Esophagus squamous epithelium (tissue), 5 donors: ENCODE measurements at places on chromosomes 5 and 9.

DNA sequence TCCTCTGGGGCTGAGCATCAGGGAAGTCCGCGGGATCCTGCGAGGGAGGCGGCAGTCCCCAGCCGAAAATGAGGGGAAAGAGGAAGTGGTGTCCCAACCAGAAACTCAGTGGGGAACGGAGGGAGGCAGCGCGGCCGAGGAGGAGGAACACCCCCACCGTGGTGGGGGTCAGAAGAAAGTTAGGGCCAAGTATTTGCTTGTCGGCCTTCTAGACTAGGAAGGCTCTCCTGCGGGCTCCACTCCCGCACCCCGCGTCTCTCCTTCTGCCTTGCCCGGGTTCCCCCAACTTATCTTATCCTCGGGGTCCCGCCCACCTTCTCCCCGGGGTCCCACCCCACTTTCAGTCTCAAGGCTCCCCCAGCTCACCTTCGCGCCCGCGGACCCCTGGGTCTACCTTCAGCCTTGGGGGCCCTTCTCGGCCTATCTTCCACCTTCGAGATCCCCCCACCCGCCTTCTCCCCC is 557 bp upstream of the PHF2 start:
- no peak for DNase-seq

GRCh38 chr5:171093598-171093997 is 215.4 kb upstream of the TLX3 start:
- no peak for DNase-seq

GRCh38 chr5:9617221-9617620 is 12.9 kb downstream of the TAS2R1 start:
- no peak for DNase-seq

DNA sequence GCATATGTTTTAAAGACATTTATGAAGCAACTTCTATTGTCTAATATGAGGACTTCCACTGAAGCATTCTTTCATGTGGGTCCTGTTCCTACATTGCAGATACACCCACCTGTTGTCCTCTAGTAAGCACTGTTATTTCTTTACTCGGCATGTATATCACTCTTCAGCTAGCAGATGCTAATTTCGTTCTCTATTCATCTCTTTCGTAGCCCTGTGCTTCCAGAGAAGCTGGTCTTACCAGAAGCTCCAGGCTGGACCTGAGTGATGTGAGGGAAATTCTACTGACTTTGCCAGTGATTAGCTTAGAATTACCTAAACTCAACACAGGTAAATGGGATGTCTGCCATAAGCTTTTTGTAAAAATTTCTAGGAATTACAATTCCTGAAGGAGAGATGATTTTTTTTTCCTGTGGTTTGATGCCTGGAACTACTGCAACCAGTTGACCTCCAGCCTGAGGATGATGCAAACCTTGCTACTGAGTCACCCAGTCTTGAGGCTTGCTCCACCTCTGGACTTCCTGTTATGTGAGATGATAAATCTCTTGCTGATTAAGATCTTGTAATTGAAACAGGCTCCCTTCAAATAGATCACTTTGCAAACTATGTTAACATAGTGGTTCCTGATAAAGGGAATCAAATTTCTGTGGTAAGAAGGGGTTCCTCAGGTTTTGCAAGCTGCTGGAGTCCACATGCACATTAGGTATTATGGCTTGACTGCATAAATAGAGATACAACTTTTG is 52.2 kb upstream of the SPINK5 start:
- DNase-seq = no peak
